ENCODE measurements at places on chromosomes 2 and 18.

- no peak for DNase-seq
These were observed 2156.1 kb upstream of the CELF4 start for GRCh38 chr18:39721712-39722111.

GRCh38 chr2:42793334-42794270 is 1.2 kb upstream of the HAAO start:
- DNase-seq = peak; percentile 77

- DNase-seq = peak; percentile 40
These were observed 50.2 kb downstream of the CALCRL start for GRCh38 chr2:187397886-187398285.

GRCh38 chr2:146214394-146214929 is 1630.4 kb upstream of the ACVR2A start:
- DNase-seq = no peak

- no peak for DNase-seq
These were observed 784.5 kb downstream of the TSN start for GRCh38 chr2:122539920-122540319.

DNA sequence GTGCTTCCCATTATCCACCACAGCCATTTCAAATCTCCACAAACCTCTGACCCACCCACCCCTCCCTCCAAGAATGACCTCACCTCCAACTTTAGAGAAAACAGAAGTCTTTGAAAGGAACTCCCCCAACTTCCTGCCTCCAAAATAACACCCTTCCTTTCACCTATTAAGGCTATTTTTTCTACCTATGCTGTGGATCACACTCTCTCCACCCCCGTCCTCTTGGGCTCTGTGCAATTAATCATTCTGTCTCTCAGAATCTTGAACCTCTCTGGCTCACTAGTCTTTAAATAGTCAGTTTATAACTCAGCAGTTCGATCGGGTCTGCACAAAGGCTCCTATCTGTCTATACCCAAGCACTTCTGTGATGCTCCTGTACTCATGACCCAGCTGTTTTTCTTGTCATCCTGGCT is 37.3 kb upstream of the XPO1 start:
- DNase-seq = no peak

DNA sequence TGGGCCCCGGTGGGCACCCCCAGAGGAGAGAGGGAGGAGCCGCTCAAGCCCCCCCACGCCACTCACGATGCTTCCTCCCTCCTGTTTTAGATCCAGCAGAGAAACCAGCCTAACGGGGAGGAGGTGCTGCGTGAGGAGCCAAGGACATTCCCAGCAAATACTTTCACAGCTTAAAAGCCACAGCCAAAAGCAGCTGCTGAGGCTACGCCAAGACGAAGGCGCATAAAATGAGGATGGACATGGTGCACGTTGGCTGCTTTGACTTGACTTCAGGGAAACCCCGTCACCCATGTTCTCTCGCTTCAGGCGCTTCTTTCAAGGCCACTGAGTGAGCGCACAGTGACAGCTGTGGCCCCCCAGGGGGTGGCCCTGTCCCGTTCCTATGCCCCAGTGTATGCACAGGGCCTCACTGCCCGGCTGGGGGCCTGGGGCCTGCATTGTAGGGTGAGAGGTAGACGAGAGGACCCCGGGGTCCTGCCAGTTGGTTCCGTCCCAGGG is 72.1 kb upstream of the PXDN start:
- peak; percentile 50 for DNase-seq

GRCh38 chr18:35495536-35496314 is 2.0 kb downstream of the INO80C start:
- no peak for DNase-seq

GRCh38 chr2:46377101-46377581 is 79.9 kb downstream of the EPAS1 start:
- DNase-seq = no peak

GRCh38 chr18:76055578-76055977 is 439.5 kb downstream of the ZNF516 start:
- DNase-seq = no peak

GRCh38 chr18:28789502-28789901 is 612.6 kb upstream of the CDH2 start:
- DNase-seq = peak; percentile 87

DNA sequence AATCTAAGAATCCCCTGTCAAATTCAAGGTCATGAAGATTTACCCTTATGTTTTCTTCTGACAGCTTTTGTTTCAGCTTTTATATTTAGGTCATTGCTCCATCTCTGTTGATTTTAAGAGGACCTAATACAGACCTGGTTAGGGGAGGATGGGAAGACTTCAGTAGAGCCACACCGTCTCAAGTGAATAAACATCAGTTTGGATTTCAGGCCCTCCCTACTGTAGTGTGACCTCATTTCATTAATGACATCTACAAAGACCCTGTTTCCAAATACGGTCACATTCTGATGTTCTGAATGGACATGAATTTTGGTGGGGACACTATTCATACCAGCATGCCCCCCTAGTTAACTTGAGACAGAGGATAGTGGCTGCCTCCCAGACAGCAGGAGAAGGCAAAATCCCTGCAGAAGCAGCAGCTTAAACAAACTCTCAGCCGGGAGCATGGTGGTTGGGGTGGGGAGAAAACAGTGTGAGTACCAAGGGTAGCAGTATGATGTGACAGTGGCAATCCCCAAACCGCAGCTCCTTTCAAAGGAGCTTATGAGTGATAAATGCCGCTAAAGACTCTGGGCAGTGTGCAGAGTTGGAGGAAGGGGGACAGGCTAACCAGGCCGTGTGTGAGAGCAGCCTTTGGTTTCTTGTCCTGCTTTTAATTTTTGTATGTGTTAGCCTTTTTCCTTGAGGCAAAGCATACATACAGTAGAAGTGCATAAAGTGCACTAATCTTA is 65.9 kb upstream of the TNP1 start:
- no peak for DNase-seq

DNA sequence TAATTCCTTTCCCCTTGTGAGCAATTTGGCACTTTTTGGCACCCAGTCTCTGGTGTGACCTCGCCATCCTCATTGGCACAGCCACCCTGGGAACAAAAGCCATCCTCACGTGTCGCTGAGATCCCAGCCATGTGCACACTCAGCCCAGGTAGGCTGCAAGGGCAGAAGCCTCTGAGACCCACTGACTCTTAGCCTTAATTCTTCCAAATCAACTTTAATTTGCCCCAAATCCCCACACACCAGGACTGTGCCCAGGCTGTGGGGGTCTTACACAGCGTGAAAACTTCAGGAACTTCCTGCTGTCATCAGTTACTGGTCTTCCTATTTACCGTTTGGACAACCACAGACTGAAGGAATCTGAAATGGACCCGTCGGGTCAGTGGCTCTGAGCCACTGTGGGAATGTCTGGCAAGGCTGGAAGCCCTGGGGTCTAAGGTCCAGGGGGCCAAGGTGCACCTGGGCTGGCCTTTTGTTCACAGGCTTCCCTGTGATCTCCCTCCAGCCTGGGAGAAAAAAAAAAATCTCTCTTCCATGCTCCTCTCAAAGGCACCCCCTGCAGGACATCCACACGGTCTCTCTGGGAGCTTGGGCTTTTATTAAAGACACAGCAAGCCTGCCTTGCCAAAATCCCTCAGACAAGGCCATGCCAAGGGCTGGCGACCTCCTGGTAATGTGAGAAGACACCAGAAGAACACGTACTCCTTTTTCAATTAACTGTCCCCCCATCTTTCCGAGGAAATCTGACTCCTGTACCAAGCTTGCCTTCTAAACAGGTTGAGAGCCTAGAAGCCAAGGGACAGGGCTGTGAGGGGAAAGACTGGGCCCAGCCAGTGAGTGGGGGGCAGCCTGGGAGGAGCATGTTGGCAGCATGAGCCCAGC is 42.1 kb upstream of the LAPTM4A start:
- peak; percentile 70 for DNase-seq

GRCh38 chr18:49249521-49249920 is 210.9 kb downstream of the DYM start:
- no peak for DNase-seq

- DNase-seq = no peak
These were observed 46.3 kb downstream of the PSMG2 start for GRCh38 chr18:12749121-12749520.

DNA sequence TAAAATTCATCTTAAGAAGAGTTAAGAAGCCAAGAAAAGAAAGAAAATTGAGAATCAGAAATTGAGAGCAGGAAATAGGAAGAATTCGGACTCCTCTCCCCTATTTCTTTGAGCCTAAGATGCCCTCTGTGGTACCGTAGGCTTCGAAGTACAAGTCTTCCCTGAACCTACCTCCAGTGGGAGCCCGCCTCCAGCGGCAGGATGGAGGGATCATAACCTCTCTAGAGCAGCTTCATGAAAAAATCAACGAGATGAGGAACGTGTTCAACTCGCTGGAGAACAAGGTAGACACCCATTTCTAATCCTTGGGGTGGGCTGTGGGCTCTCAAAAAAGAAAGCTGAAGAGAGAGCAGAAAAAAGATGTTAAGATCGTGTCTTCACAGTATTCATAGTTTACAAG is 36.3 kb downstream of the ARHGEF33 start:
- no peak for DNase-seq

GRCh38 chr18:45617284-45617683 is 2.0 kb downstream of the SLC14A2 start:
- no peak for DNase-seq

- no peak for DNase-seq
These were observed 57.6 kb downstream of the MYOM1 start for GRCh38 chr18:3162181-3162580.

DNA sequence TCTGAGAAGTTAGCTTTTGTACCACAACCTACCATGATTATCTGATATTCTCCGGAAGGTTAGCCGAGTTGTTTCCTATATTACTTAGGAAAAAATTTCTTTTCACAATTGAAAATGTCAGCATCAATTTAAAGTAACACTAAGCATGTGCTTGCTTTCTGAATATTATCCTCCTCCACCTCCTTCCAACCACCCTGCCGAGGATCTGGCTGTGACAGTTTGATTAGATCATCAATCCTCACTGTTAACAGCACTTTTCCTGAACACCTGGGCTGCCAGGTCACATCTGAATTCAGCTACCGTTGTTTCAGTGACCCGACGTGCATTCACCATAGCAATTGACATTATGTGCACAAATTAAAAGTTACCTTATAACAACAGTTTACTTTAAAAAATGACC is 207.0 kb downstream of the ZNF407 start:
- no peak for DNase-seq

DNA sequence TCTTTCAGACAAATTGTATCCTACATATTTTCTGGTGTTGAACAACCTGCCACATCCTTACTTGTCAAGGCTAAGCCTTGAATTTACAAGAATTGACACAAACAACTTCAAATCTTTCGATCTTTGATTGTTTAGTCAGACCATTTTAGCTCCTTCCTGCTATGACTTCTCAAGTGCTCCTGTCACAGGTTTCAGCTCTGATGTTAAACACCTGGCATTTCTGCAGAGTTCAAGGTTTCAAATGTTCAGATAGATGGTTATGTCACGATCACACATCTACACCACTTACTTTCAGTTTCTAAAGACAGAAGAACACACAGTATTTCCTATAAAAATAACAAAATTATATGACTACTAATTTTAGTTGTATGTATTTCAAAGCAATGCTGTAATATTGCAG is 84.0 kb downstream of the RND3 start:
- no peak for DNase-seq

GRCh38 chr2:203559641-203560040 is 24.5 kb upstream of the RAPH1 start:
- DNase-seq = no peak

DNA sequence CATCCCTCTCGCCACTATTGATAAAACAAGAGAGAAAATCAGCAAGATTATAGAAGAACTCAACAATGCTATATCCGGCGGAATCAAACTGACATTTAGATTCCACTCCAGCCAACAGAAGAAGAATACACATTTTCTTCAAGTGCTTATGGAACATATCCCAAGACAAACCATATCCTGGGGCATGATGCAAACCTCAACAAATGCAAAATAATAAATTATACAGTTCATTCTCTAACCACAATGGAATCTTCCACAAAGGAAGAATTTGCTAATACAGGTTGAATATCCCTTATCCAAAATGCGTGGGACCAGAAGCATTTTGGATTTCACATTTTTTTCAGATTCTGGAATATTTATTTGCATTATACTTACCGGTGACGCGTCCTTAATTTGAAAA is 51.4 kb upstream of the YPEL5 start:
- DNase-seq = no peak

DNA sequence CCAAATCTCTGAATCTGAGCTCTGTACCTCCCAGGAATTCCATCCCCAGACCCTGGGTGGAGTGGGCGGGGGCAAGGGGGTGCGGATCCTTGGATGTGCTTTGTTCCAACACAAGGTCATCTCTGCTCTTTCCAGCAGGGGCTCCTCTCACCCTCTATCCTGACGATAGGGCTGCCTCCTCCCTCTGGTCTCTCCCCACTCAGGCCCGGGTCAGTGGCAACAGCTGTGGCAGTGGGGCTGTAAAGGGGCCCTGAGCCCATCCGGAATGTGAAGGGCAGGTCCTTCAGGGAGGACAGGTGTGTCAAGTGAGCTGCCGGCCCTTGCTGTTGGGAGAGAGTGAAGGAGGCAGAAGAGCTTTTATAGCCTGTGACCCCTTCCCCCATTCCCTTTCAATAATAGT is 167.8 kb downstream of the CELF4 start:
- DNase-seq = peak; percentile 45

GRCh38 chr2:121505005-121505404 is 25.7 kb upstream of the RNU4ATAC start:
- no peak for DNase-seq

- peak; percentile 90 for DNase-seq
These were observed 301.0 kb downstream of the STK39 start for GRCh38 chr2:167946441-167946841.

DNA sequence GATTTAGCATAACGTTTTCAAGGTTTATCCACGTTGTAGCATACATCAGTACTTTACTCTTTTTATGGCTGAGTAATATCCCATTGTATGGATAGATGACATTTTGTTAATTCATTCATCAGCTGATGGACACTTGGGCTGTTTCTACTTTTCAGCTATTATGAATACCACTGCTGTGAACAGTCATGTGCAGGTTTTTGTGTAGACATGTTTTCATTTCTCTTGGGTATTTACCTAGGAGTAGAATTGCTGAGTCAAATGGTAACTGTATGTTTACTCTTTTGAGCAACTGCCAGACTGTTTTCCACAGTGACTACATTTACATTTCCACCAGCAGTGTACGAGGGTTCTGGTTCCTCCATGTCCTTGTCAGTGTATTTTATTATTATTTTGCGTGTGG is 33.9 kb downstream of the COX7A2L start:
- no peak for DNase-seq

- DNase-seq = peak; percentile 10
These were observed 686.2 kb upstream of the FSHR start for GRCh38 chr2:49840428-49840975.

DNA sequence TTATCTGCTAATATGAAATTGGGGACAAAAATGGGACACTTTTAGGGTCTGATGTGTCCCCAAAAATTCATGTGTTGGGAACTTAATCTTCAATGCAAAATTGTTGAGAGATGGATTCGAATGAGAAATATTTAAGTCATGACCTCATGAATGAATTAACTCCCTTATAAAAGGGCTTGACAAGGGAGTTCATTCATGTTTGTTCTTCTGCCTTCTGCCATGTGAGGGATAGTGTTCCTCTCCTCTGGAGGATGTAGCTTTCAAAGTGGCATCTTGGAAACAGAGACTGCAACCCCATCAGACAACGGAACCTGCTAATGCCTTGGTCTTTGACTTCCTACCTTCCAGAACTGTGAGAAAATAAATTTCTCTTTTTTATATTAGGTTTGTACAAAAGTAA is 89.2 kb upstream of the LINC00305 start:
- no peak for DNase-seq

- peak; percentile 21 for DNase-seq
These were observed 796 bp upstream of the DYSF start for GRCh38 chr2:71452565-71452964.

Data from eye (tissue), 1 donor.